ENCODE measurements at places on chromosomes 1 and 21. TPM values are rescaled to one million over a fixed set of nuclear protein-coding genes. Genes with fewer than 3 reads are reported as not detected.

GRCh38 chr1:27577504-27578188, 26.3 kb downstream of the AHDC1 start:
- H3K4me1 ChIP-seq, result peaks cover 17% of the 10 kb centered on the region
- H3K27me3 ChIP-seq, result peaks cover 4% of the 10 kb centered on the region
- no peak overlapping the region for H3K4me3 ChIP-seq
- no peak for DNase-seq
- no peak overlapping the region for H3K27ac ChIP-seq

GRCh38 chr1:46288485-46289133, 14.8 kb downstream of the LRRC41 start:
- no peak for DNase-seq
- peaks cover 39% of the 10 kb centered on the region for H3K36me3 ChIP-seq
- peak overlapping the region; percentile 40 for H3K27ac ChIP-seq
- H3K4me1 ChIP-seq, result peaks cover 20% of the 10 kb centered on the region
- no peak overlapping the region for H3K4me3 ChIP-seq

DNA sequence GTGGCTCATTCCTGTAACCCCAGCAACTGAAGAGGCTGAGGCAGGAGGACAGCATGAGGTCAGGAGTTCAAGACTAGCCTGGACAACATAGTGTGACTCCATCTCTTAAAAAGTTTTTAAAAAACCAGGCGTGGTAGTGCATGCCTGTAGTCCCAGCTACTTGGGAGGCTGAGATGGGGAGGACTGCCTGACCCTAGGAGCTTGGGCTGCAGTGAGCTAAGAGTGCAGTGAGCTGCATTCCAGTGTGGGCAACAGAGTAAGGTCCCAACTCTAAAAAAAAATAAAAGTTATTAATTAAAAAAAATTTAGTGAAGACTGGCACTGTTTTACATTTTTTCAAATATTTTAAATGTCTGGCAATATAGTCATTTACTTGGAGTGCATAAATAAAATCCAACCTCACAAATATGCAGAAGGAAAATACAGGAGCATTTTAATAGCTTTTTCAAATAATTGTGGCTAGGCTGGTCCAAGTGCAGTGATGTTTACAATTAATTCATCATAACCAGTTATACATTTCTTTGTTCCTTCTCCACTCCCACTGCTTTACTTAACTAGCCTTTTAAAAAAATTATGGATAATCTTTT, 10.8 kb downstream of the ZBTB8OS start:
- H3K27me3 ChIP-seq, result no peaks in the 10 kb centered on the region
- H3K27ac ChIP-seq, result no peak overlapping the region
- peaks cover 8% of the 10 kb centered on the region for H3K4me1 ChIP-seq
- H3K36me3 ChIP-seq, result peaks cover 20% of the 10 kb centered on the region
- no peak for DNase-seq

DNA sequence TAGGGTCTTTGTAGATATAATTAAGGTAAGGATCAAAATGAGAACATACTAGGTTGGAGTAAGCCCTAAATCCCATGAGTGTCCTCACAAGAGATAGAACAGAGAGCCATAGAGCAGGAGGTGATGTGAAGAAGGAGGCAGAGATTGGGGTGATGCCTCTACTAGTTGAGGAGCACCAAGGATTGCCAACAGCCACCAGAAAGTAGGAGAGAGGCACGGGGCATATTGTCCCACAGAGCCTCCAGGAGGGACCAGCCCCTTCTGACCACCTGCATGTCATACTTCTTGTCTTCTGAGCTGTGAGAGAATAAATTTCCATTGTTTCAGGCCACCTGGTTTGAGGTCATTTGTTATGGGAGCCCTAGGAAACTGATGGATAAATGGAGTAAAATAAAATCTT, 363.3 kb downstream of the RPS6KC1 start:
- DNase-seq, result no peak
- H3K36me3 ChIP-seq, result no peaks in the 10 kb centered on the region
- no peak overlapping the region for H3K4me3 ChIP-seq
- H3K4me1 ChIP-seq, result no peaks in the 10 kb centered on the region
- H3K27ac ChIP-seq, result no peak overlapping the region

- no peaks in the 10 kb centered on the region for H3K27me3 ChIP-seq
- no peaks in the 10 kb centered on the region for H3K36me3 ChIP-seq
- no peak overlapping the region for H3K27ac ChIP-seq
- no peak overlapping the region for H3K4me3 ChIP-seq
- H3K4me1 ChIP-seq, result peaks cover 8% of the 10 kb centered on the region
Observed at GRCh38 chr1:172928412-172928811, 122.3 kb downstream of the TNFSF18 start.

GRCh38 chr21:43938751-43939442, 73.2 kb upstream of the TRAPPC10 start:
- peak; percentile 94 for DNase-seq
- peak overlapping the region; percentile 86 for H3K27ac ChIP-seq
- no peaks in the 10 kb centered on the region for H3K27me3 ChIP-seq
- H3K4me3 ChIP-seq, result peak overlapping the region; percentile 80
- peaks cover 18% of the 10 kb centered on the region for H3K4me1 ChIP-seq

DNA sequence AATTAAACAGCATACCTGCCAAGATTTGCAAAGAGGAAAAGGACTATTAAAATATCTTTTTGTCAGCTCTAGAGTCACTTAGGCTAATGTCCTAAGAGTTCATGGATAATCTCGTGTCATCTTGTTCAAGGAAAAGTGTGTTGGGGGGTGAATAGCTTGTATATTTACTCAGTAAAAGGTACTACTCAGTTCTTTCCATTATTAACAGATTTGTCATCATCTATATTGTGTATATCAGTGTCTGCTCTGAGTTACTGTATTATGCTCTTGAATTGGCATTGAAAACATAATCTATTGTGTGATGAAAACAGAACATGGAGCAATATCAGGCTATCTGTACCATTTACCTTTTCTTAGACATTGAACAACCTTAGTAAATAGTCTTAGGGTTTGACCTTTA, 41.9 kb downstream of the SMG7 start:
- no peak overlapping the region for H3K27ac ChIP-seq
- H3K27me3 ChIP-seq, result no peaks in the 10 kb centered on the region
- no peak overlapping the region for H3K4me3 ChIP-seq
- peaks cover 8% of the 10 kb centered on the region for H3K36me3 ChIP-seq

Gene ITLN2
- not detected for total RNA-seq

Gene TMOD4
- total RNA-seq, result 2.5 TPM

Gene TCHH
- total RNA-seq, result not detected

Gene ZBTB8B
- total RNA-seq, result not detected

Gene PINK1
- 3.3 TPM for total RNA-seq
